ENCODE measurements at places on chromosomes 3 and 15.

DNA sequence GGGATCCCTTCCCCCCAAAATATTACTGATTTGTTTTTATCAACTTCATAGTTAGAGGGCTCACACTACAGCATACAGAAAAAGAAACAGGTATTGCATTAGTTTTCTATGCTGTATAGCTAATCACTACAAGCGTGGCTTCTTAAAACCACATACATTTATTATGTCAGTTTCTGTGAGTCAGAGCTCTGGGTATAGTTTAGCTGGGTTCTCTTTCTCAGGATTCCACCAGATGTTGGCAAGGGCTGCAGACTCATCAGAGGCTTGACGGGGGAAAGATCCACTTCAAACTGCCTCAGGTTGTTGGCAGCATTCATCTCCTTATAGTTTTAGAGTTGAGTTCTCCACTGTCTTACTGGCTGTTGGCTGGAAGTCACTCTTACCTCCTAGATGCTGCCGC is 328.0 kb downstream of the NLGN1 start:
- no peak for DNase-seq

DNA sequence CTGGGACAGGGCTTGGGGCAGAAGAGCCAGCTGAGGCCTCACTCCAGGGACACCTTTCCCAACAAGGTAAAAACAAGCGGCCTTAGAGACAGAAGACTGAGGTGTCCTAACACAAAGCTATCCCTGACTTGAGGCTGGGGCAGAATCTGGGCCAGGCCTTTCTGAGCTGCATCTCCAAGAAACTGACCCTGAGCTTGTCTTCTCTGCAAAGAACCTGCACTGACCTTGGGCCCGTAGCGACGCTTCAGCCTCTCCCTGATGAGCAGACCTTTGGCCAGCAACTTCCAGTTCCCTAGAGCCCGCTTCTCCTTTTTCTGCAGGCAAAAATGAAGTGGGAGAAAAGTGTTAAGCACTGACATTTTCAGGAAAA is 22.2 kb downstream of the TMEM43 start:
- DNase-seq: peak; percentile 58

- no peak for DNase-seq
These were observed 759.8 kb downstream of the AGBL1 start for GRCh38 chr15:86839502-86839901.

- DNase-seq: no peak
These were observed 19.3 kb upstream of the NOX5 start for GRCh38 chr15:68994981-68995761.

DNA sequence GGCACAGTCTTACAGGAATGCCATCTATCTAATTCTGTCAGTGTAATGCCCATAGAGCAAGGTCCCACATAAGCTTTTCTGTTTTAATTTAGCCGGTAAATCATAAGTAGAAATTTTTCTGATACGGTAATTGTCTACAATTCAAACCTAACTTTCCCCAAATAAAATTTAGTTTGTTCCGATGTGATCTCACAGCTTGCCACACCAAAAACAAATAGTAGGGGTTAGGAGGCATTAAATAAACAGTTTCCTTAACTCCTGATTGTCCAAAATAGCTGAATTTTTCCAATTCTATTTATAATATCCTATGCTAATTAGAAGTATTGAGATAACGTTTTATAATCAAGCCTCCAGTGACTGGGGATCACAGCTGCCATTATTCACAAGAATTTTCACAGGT is 53.3 kb downstream of the TSC22D2 start:
- no peak for DNase-seq

- no peak for DNase-seq
These were observed 14.5 kb upstream of the FAN1 start for GRCh38 chr15:30889196-30889595.

DNA sequence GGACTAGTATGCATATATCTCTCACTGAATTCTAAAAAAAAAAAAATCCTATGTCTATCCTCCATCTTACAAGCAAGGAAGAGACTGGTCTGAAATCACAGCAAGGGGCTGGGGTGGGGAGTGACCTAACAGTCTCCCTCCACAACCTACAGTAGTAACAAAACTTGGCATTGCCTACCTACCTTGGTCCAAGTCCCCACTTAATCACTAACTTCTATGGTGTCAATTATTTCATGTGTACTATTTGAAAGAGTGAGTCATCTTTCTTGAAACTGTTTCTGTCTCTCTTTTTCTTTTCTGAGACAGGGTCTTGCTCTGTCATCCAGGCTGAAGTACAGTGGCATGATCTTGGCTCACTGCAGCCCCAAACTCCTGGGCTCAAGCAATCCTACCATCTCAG is 36.8 kb downstream of the CHAC1 start:
- DNase-seq: no peak

DNA sequence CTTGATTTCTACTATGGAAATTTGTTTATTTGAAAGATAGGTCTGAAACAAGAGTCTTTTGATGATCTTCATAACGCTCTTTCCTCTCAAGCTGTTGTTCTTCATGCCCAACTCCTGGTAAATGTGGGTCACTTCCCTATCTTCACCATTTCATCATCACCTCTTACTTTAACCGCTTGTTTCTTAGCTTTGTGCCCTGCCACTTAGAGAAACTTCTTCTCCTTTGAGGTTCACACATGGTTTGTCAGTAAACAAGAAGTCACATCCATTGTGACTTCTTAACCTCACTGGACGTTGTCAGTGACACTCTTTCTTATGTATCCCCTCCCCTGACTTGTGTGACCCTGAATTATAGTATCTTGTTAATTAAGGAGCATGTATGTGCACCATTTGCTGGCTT is 16.9 kb upstream of the P2RY13 start:
- DNase-seq: no peak

- no peak for DNase-seq
These were observed 1.7 kb downstream of the NR2C2 start for GRCh38 chr3:14949126-14949525.

DNA sequence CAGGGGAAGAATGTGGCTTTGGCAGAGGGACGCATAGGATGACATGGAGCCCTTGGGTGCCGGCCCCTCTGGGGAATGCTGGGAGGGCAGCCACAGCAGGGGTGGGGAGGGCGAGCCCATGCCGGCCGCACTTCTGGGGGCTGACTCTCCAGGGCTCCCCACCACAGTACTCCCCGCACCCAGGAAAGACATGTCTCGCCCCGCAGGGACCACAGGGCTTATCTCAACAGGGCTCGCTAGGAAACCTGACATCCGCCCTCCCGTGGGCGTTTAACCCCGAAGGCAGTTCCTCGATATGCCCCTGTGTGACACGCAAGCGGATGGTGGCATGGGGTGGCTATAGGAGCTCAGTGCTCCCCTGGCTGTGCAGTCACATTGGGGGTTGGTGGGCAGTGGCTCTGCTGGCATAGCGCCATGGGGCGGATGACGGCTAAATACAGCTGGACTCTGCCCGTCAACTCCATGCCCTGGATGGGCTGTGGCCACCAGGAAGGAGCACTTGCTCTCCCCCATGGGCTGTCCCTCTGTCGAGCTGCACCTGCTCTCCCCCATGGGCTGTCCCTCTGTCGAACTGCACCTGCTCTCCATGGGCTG is 141.4 kb downstream of the ADAMTS17 start:
- no peak for DNase-seq

DNA sequence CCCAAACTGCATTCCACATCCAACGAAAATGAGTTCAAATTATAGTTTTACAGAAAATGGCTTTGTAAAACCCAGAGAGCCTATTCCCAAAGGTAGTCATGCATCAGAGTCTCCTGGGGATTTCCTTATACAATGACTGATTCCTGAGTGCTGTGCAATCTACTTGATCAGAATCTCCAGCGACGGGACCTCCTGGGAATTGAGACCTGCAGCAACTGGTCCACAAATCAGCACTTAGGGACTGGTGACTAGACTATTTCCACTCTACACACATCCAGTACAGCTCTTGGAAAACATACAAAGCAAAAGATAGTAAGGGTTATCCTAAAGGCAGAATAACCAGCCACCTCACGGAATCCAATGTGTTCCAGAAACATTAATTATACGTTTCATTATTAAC is 871.0 kb upstream of the CFAP20DC start:
- DNase-seq: no peak

- DNase-seq: no peak
These were observed 5.3 kb downstream of the ARL6IP5 start for GRCh38 chr3:69090021-69090420.

- no peak for DNase-seq
These were observed 204.4 kb upstream of the RASGRP1 start for GRCh38 chr15:38768970-38769369.

- DNase-seq: no peak
These were observed 75.4 kb upstream of the PLAAT1 start for GRCh38 chr3:193165431-193166120.

DNA sequence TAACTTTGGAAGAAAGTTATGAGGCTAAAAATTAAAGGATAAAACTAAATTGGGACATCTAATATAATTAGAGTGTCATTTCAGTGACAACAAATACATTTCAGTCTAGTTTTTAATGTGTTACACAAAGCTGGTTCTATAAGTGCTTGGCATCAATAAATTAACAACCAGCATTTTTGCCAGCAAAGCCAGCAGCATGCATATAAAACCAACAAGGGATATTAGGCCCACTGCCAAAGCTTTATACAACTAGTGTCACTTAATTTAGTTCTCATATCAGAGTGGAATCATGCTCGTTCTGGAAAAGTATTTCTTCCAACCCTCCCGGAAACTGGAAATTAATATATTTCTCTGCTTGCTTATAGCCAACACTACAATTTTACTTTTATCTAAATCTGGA is 88.8 kb downstream of the THBS1 start:
- DNase-seq: no peak

DNA sequence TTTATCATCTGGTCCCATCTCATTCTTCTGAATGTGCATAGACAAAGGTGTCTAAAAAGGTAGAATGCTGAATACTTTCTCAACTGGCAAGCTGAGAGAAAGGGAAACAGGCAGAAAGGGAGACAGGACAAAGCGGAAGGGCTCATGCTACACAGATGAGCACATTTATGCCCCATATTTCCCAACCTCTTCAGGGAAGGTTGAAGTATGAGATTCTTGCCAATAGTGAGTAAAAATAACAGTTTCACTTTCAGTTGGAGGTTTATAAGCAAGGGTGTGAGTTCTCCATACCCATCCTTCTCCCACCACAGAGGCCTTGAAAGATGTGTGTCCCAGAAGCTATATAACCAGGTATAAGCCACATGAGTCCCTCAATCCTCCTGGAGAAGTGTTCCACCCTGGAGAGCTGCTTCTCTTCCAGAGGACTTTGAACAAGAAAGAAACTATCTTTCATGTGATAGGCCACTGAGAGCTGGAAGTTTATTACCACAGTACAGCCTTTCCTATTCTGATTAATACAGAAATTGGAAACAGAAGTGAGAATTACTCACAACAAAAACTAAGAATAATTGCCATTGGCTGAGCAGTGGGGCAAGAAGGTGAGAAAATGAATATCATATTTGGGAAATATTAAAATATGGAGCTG is 709.4 kb upstream of the NR2F2 start:
- DNase-seq: no peak

DNA sequence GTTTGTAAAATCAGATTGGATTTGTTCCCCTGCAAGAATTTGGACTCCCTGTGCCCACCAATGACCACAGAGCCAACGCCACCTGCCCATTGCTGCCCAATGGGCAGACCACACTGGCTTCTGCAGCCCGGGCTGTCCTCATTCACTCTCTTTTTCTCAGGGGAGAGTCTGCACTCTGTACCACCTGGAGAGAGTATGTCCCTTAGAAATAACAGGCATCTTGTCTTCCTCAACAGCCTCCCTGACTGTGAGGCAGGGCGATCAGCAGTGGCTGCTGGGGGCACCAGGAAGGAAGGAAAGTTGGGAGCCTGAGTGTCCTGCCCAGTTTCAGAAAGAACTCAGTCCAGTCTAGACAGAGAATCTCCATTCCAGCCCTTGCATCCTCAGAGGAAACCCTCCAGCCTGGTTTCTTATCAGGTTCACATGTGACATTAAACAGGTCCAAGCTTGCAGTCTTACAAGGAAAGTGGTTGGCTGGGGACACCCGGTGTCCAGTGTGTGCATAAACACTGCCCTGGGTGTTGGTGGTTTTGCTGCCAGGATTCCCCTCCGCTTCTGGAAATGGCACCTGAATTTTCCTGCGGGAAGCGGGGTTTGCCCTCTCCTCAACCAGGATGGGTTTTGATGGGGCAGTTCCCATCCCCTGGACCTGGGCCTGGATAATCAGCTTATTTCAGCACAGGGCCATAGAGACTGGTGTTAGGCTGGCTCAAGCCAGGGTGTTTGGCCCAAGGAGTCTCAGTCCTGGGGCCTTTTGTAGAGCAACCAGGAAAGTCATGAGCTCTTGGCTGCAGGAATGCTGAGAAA is 37.2 kb downstream of the SSUH2 start:
- DNase-seq: peak; percentile 83

All from cardiac septum (tissue), 1 donor.